ENCODE measurements at places on chromosomes 1 and 21.

- no peak for DNase-seq
These were observed 1.8 kb downstream of the FHL3 start for GRCh38 chr1:38003261-38004250.

GRCh38 chr21:36678538-36678937 is 20.4 kb upstream of the SIM2 start:
- no peak for DNase-seq

GRCh38 chr1:184469396-184469795 is 82.6 kb downstream of the C1orf21 start:
- DNase-seq, result no peak

DNA sequence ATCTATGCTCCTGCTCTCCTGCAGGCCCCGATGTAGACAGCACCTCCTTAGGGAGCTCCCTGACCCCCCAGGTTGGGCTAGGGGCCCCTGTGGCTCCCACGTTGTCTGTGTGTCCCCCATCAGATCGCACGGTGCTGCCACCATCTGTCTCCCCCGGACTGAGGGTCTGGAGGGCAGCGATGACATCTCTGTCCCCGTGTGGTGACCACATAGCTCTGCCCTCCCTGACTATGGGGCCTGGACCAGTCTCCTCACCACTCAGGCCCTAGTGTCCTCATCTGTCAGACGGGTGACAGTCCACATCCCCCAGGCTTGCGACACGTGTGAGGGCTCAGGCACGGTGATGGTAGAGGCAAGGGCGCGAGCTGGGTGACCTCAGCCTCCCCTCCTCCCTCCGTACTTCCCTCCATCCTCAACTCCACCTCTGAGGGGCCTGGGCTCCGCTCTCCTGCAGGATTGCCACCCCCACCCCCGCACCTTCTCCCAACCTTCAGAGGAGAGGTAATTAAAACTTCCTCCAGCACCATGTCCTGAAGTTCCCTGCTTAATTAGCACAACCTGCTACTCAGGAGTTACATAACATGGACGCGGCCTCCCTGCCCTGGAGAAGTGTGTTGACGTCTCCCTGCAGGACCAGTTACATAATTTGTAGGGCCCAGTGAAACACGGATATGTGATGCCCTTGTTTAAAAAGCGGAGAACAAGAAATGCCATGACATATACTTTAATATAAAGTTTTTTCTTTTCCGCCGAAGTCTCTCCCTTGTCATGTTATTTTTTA is 288.2 kb downstream of the PTPRU start:
- no peak for DNase-seq

DNA sequence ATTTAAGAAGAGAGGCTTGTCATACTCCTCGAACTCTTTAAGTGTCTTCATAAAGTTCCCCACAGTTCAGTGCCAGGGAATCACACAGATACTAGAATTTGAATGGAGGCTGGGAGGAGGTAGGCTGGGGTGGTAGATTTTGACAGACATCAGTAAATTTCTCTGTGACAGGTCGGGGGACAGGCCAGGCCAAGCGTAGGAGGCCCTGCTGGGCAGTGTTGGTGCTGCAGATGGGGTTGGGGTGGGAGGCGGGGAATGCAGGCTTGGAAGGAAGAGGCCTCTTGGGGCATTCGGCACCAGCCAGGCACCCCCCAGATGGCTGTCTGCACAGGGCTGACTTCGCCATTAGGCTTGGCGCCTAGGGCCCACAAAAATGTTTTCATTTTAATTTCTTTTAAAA is 84.0 kb downstream of the MAN1C1 start:
- DNase-seq, result no peak

GRCh38 chr1:20167126-20167525 is 18.8 kb upstream of the UBXN10 start:
- no peak for DNase-seq

DNA sequence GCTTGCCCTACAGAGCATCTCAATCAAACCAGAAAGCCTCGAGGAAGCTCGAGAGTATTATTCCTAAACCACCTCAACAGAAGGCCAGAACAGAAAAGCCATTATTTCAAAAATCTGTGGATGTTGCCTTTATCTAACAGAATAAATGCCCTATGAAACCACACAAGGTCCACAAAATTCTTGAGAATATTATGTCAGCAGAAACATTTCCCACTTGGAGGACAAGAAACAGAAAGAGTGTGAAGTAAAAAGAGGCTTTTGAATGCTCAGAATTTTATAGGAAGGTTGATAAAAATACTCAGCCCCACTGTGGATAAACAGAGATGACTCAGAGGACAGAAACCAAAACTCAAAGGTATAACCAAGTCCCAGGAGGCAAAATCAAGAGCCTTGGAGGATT is 146.4 kb upstream of the LRRC7 start:
- no peak for DNase-seq

- DNase-seq, result no peak
These were observed 16.5 kb upstream of the OVAAL start for GRCh38 chr1:180542113-180542837.

GRCh38 chr1:161198897-161199431 is at the start of gene ADAMTS4:
Gene ADAMTS4 (minus strand): TSS chr1:161199054. CDS start chr1:161198627, 427 bp downstream.
- DNase-seq, result no peak

- no peak for DNase-seq
These were observed 48.6 kb upstream of the ATF3 start for GRCh38 chr1:212559929-212560328.

GRCh38 chr1:168607872-168608428 is 31.5 kb downstream of the XCL1 start:
- no peak for DNase-seq

- no peak for DNase-seq
These were observed 2.1 kb upstream of the PRRX1 start for GRCh38 chr1:170661646-170662411.

DNA sequence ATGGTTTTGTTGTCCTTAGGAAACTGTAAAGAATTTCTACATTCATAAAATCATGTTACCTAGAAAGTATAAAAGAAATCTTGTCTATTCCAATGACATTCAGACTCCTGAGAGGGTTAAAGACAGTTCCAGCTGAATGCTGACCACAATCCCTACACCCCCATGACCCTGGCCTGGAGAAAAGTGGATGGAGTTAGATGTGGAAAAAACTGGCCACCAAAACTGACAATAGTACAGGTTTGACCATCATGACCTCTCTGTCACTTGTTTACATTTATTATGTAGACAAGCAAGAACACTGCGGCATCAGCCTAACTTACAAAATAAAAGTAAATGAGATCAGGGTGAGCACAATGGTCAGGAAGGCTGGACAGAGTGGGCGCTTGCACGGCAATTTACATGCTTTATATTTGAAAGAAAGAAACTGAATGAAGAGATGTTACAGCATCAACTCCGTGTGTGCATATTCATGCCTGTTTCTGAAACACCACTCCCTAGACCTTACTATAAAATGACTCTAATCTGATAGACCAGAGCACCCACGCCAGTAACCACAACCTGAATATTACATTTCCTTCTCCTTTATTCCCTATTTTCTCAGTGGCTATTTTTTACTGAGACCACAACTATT is 116.0 kb downstream of the ESRRG start:
- DNase-seq, result no peak

GRCh38 chr1:107953556-107953955 is 11.4 kb downstream of the VAV3 start:
- DNase-seq, result no peak

GRCh38 chr1:157202331-157202730 is 64.1 kb upstream of the ETV3 start:
- no peak for DNase-seq

DNA sequence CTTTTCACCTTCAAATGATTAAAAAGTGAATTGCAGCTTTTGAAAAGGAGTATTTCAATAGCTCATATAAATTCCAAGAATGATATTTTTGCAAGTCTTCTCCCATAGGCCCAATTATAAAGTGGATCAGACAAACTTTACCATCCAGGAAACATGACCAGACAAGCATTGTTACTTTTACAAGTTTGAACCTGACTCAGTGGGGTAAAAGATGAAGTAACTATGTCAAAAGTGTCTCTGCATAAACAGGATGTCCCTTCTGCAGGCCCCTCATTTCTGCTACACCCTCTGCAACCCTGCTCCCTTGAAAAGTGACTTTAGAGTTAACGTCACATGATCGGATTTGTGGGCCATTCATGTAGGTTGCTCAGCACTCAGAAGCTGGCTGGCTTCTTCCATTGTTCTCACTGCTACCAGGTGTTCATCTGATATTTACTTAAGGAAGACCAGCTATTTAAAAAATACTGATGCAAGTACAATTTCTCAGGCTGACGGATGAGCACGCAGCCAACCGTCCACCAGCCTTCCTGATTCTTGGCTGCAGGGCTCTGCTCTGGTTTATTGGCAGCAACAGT is 32.3 kb downstream of the URB1 start:
- no peak for DNase-seq

Measured in activated CD4-positive, alpha-beta T cell treated with anti-CD3 and anti-CD28 coated beads, Interleukin-2, amount 50 U/mL, for 4 hours (primary cell).